Ureter (tissue), 1 donor: ENCODE measurements at places on chromosomes 5 and 9.

- no peak for DNase-seq
These were observed 10.4 kb downstream of the UBE2D2 start for GRCh38 chr5:139571543-139571942.

DNA sequence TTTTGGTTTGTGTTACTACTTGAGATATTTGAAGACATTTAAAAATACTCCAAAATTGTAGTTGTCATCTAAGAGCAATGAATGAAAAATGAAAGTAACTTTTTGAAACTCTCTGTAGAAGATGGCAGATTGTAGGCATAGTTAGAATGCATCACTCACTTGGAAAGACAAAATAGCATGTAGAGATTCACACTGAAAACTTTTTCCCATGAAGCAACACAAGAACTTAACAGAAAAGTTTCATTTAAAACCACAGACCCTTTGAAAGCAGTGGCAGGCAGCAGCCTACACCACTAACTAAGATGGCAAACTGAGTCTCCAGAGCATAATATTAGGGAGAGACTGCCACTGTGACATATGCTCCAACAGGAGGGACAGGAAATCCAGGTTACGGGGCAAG is 18.9 kb upstream of the FAM174A start:
- DNase-seq: no peak

DNA sequence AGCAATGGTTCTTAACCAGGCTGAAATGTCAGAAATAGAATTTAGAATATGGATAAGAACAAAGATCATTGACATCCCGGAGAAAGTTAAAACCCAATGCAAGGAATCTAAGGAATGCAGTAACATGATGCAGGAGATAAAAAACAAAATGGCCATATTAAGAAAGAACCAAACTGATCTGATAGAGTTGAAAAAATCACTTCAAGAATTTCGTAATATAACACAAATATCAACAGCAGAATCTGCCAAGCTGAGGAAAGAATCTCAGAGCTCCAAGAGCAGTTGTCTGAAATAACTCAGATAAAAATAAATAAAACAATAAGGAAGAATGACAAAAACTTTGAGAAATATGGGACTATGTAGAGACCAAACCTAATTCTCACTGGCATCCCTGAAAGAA is 37.8 kb upstream of the TAS2R1 start:
- no peak for DNase-seq

DNA sequence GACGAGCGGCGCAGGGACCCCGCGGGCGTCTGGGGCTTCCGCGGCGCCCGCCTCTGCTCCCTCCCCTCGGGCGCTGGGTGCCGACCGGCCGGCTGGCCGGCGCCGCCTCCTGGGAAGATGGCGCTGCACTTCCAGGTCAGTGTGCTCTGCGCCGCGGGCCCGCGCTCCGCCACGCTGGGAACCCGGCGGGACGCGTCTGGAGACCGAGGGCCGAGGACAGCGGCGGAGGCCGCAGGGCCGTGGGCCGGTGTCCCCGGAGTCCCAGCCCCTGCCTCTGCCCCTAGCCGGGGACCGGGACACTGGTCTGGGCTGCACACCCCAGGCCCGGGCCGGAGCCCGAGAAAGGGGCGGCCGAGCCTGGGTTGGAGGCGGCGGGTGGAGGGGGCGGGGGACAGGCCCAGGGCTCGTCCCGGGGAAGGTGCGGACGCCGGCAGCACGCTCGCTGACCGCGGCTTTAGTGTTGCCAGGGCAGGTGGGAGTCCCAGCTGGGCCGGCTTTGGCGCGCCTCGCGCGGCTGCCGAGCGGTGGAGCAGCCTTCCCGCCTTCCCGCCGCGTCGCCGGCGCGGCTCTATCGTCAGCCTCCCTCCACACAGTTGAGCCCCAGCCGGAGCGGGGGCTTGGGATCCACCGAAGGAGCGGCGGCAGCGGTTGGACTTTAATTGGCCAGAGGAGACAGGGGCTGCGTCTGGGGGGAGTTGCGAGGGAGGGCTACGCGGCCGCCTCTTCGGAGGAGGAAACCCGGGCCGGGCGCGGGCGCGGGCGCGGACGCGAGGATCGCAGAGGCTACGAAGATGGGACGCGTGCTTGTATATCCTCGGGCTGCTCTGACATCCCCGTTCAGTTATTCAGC is at the start of gene RANBP17:
TSS of gene RANBP17 (plus strand) at position 102 of the 850 bp plus-strand sequence.
- DNase-seq: peak; percentile 49

DNA sequence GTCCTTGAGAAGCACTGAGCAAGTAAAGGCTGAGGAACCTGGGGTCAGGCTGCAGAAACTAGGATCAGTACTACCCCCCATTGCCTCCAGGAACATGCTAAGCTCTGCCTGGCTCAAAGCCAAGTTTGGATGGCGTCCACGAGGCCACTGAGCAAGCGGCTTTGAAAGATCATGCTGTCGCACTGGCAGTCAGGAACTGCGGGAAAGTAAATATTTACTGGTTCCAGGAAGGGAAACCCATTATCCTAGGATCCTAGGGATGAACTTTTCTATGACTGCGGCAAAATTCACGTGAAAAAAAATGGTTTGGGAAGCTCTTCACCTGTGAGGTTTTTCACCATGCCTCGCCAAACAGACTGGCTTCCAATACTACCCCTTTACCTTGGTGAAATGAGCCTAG is 75.3 kb upstream of the PJA2 start:
- DNase-seq: peak; percentile 59

DNA sequence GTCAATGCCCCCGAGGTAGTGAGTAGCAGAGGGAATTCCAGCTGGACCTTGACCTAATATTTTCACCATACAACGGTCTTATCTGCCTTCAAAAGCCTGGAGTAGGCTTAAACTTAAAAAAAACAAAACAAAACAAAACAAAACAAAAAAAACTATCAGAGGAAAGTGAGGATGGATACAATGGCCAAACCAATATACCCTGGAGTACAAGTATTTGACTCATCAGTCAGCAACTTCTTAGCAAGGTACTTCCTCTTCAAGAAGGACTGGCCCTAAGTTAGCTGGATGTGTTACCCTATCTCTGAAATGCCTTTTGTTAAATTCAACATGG is 160.6 kb upstream of the GNA14 start:
- no peak for DNase-seq

DNA sequence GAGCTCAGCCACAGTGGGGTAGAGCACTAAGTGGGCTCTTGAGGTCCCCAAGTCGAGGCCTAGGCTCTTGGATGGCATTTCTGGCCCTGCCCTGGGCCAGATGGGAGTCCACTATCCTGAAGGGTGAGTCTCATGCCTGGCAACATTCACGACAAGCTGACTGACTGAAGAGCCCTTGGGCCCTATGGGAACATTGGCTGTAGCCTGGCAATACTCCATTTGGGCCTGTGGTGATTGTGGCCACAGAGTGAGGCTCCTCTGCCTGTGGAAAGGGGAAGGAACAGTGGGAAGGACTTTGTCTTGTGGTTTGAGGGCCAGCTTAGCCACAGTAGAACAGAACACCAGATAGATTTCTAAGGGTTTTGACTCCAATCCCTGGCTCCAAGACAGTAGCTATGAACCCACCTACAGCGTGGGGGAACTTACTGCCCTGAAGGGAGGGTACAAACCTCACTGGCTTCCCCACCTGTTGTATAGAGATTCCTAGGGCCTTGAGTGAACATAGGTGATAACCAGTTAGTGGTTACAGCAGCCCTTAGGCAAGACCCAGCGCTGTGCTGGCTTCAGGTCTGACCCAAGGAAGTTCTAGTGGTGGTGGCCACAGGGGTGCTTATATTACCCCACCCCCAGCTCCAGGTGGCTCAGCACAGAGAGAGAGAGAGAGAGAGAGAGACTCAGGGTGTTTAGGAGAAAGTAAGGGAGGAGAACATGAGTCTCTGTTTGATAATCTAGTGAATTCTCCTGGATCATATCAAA is 72.4 kb downstream of the KIAA0825 start:
- DNase-seq: no peak

DNA sequence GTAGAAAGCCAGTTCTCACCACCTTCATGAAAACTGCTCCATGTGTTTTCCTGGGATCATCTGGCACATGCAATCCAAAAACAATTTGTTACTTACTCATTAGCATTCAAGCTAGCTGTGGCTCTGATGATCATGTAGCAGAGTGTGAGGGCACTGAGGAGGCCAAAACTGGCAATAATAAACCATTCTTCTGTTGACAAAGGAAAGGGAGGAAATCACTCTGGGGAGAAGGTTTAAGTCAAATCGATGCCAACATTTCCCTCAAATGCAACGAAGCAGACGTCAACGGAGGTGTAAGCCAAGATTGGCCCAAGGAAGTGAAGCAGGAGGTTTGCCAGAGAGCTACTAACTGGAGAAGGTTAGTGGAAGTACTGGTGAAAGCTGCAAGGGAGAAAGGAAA is 55.7 kb upstream of the TBC1D9B start:
- DNase-seq: no peak

DNA sequence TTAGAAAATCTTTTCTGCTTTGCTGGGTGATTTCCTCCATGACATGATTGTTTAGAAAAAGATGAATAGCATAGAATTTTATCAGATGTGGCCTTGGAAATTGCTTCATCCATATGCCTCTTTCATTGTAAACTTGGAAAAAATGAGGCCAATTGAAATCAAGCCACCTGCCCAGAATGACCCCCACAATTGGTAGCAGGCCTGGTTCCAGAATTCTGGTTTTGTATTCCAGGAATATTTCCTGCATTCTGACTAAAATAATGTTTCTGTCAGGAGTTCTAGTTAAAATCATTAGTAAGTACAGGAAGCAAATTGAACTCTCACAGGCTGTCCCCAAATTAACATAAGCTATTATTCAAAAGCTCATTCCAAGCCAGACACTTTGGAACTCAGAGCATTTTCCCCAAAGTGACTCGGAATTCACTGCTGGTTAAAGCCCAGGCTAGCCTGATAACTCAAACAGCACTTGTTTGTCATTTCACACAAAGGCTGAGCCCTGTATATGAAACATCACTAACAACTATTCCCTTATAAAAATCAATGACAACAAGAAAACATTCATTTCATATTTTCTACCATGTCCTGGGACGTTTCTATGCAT is 75.1 kb upstream of the ADCY2 start:
- no peak for DNase-seq

DNA sequence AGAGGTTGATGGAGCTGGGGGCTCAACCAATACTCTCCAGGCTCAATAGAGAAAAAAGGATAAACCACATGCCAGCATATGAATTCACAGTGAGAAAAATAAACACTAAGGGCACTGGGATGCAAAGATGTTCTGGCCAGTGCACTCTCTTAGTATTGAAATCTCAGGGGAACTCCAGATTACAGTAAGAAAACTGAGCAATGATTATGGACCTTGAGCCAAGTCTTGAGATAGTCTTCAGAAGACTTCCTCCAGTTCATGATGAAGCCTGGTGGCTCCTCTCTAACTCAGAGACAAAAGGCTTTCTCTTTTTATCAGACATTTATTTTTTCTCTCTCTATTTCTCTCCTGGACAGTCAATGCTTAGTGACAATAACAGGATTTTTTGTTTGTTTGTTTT is 139.8 kb upstream of the SPEF2 start:
- DNase-seq: no peak

DNA sequence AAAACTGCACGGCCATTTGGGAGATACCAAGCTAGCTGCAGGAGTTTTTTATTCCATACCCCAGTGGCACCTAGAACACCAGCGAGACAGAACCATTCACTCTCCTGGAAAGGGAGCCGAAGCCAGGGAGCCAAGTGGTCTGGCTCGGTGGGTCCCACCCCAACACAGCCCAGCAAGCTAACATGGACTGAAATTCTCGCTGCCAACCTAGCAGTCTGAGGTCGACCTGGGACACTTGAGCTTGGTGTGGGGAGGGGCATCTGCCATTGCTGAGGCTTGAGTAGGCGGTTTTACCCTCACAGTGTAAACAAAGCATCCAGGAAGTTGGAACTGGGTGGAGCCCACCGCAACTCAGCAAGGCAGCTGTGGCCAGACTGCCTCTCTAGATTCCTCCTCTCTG is 108.9 kb upstream of the CHD1 start:
- peak; percentile 50 for DNase-seq

DNA sequence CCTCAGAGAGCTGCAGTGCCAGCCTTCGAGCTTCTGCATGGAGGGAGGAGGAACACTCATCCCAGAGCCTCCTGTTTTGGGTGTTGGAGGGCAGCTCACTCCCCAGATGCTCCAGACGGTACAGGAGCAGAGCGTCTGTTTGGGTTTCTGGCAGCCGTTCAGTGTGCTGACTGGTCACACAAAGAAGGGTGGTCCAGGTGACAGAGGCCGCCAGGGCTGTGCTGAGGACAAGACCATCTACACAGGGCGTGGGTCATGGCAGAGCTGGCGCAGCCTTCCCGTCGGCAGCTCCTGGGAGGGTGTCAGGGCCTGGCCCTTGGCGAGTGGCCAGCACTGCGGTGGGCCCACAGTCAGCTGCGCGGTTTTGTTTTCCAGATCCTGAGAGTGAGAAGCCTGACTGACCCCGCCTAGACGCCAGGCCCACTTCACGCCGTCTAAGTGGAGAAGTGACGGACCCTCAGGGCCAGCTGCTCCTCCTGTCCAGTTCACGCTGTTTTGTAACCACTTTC is 131.4 kb upstream of the FAM120A start:
- DNase-seq: no peak

DNA sequence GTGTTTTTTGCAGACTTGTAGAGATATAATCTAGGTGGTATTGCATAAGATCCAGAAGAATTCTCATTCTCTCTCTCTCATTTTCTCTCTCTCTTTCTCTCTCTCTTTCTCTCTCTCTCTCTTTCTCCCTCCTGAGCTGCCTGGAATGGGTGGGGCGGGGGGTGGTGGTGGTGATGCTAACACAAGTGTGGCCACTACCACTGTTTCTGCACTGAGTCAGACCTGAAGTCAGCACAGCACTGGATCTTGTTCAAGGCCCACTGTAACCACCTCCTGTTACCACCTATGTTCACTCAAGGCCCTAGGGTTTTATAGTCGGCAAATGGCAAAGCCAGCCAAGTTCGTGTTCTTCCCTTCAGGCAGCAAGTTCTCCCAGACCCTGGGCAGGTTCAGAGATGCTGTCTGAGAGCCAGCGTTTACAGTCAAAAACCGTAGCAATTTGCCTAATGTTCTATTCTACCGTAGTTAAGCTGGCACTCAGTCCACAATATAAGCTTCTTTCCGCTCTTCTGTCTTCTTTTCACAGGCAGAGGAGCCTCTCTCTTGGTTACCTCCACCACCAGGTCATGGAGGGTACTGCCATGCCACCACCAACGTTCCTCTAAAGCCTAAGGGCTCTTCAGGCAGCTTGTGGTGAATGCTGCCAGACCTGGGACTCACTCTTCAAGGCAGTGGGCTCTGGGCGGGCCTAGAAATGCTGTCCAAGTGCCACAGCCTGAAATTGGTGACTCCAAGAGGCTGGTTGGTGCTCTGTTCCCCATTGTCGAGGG is 235.7 kb upstream of the PRR16 start:
- no peak for DNase-seq

- no peak for DNase-seq
These were observed 1138.9 kb upstream of the WWC1 start for GRCh38 chr5:167152561-167152960.

- DNase-seq: no peak
These were observed 361.0 kb upstream of the SEMA6A start for GRCh38 chr5:116935561-116936162.
